ENCODE measurements at places on chromosomes 5 and 9.

DNA sequence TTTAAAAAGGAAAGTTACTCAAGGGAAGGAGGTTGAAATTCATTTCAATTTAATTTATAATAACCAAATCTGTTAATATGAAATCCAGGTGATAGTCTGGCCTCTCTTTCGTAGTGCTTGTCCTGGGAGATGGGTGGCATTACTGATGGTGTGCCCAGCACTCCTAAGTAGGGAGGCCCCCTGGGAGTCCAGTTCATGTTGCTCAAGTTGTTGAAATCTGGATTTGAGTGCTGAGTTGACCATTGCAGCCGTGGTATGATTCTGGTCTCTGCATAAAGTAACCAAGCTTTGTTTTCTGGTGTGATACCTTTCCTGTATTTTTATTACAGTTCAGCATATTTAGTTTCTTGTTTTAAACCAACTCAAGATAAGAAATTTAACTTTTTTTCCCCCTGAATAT lies 287.8 kb downstream of the FANCC start:
- no peak for ATAC-seq

DNA sequence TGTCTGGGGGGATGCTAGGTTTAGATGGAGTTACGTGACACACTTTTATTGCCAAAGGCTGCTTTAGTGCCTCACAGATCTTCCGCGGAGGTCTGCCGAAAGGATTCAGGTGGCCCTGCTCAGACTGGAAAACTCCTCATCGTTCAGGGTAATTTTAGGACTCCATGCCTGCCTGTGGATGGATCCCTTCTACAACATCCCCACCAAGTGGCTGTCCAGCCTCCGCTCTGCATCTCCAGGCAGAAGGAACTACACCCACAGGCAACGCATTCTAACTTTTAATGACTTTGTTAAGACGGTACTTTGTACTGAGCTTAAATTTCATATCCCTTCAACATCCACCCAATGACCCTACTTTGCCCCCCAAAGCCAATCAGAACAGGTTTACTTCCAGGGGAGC lies 29.4 kb downstream of the ATPSCKMT start:
- ATAC-seq, result no peak

DNA sequence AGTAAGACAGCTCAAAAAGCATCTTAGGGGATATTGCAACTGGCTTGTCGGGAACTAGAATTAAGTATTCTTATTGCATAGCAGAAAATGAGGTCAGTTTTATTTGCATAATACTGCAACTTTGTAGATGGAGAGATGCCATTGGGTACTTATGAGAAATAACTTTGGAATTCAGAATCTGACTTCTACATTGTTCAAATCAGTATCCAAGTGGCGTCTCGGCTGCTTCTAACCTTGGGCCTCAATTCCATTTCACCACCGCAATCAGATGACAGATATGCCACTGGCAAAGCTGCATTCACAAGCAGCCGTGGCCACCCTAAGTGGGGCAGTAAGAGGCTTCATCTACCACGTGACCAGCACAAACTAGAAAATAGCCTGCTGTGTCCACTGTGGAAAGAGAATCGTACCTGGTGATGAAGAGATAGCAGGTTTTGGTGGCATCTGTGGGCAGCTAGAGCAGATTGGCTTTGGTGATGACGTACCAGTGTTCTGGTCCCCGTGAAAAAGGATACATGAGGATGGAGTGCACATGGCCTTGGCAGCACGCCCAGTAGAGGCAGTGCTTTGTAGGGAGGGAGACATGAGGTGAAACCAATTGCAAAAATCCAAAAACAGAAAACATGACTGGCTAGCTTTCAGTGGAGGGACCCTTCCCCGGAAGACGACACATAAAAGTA lies 116.6 kb downstream of the KLHL3 start:
- ATAC-seq, result no peak

DNA sequence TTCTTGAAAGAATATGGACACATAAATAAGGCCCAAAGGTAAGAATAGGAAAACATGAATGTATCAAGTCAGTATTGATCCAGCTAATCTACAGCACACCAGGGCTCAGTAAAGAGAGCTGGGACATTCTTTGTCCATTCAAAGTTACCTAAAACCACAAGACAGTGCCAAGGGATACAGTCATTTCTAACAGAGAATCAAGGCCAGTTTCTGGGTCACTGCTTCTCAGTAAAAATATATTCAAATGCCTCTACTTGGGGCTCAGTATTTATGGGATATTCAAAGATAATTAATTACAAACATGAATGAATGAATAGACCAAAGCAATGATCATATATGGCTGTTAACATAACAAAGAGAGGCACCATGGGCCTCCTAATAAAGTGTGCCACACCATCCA lies 34.9 kb downstream of the MTMR12 start:
- no peak for ATAC-seq

DNA sequence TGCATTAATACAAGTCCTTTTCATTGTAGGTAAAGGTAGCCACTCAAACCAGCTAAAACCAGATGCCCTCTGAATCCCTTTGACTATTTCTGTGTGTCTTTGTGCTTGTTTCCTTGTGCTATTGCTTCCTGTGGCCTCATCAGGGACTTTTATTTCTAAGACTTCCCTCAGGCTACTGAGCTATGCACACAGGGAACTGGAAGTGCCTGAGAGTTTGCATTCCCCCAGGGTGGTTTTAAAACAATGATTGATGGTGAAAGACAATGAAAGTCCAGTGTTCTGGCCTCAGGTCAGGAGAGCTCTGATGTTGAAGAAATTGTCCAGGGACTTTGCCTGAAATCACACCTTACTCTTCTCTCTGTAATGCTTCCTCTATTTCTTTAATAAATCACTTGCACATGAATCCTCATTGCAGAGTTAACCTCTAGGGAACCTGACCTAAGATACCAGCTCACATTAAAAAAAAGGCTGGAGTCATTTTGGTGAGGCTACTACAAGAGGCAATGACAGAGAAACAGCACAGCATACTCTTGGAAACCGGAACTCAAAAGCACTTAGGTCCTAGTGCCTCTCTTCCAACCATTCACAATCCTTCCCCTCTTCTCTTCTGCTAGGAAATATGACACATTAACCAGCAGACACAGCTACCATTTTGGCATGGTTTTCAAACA lies 158.1 kb upstream of the NREP start:
- ATAC-seq, result no peak

GRCh38 chr5:149771216-149771980 lies 41.3 kb downstream of the PPARGC1B start:
- ATAC-seq, result no peak

DNA sequence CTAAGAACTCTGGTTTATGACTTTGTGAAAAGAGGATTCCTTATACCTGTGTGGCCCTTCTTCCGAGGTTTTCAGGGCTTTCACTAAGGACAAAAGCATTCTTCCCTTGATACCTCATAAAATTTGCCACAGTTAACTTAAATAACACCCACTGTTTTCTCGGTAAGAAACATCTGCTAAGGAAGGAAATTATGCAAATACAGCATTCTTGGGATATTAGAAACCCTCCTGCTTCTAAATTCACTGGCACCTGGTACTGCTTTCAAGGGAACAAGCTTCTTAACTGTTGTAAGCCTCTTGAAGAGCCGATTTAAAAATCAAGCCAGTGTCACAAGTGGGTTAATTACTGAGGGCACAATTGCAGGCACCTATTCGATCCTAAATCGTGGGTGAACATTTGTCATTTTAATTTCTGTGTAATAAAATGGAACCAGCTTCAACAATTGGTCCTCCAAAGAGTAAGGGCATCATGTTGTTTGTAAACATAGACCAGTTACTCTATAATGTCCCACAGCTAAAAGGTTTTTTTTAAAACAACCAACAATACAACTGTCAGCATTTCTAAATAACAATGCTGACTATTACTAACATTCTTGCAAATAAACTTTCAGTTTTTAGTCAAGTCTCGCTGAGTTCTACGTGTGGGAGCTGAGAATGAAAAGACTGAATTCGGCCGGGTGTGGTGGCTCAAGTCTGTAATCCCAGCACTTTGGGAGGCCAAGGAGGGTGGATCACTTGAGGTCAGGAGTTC lies 26.6 kb downstream of the AK3 start:
- ATAC-seq, result no peak

DNA sequence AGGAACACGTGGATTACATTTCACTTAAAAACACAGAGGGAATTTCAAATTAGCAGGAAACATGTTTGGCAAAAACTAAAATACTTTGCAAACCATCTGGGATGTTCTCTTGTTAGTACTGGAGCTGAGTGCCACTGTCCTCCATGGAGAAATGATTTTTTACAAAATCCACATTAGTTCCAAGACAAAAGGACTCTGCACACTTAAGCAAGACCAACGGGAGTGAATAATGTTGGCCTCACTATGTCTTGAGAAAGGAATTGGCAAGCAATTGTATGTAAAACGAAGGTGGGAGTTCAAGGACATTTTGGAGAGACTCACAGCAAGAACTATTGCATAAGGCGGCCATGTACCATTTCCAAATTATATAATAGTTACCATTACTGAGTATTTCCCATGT lies 547.5 kb downstream of the EBF1 start:
- ATAC-seq, result no peak

- no peak for ATAC-seq
These were observed 59.9 kb downstream of the TEK start for GRCh38 chr9:27168951-27169350.

DNA sequence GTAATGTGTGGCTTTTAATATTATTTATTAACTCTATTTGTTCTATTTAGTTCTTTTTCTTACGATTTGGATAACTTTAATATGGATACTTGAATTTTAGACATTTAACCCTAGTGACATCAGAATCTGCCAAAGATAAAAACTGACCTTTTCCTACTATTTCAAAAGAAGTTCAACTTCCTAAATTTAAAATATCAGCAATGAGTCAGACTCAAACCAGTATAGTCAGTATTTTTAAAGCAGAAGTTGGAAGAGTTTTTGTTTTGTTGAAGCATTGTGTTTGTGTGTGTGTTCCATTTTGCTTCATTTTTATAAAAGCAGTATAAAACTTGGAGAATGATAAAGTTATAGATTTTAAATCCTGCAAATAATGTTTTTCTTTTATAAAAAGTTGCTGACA lies 251.8 kb upstream of the RASA1 start:
- ATAC-seq, result no peak

- ATAC-seq, result no peak
These were observed 107.3 kb upstream of the SARDH start for GRCh38 chr9:133845440-133845839.

- no peak for ATAC-seq
These were observed 18.6 kb downstream of the ARPC5L start for GRCh38 chr9:124880501-124880900.

DNA sequence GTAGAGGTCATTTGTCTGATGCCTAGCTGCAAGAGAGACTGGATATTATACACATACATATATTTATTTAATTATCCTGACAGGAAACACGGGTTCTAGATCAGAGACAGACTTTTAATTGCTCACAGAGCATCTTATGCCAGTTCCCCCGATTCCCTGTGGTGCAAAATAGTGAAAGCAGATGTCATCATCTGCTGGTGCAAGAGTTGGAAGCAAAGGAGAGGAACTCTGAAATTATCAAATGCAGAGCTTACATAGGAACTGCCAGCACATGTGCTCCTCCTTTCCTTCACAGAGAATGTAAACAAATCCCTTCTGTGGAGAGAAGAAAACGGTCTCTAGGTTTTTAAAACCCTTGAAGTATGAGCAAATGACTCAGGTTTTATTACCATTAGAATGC lies 69.3 kb downstream of the DTWD2 start:
- ATAC-seq, result no peak

GRCh38 chr5:138230981-138231589 lies 18.0 kb upstream of the CDC23 start:
- no peak for ATAC-seq

DNA sequence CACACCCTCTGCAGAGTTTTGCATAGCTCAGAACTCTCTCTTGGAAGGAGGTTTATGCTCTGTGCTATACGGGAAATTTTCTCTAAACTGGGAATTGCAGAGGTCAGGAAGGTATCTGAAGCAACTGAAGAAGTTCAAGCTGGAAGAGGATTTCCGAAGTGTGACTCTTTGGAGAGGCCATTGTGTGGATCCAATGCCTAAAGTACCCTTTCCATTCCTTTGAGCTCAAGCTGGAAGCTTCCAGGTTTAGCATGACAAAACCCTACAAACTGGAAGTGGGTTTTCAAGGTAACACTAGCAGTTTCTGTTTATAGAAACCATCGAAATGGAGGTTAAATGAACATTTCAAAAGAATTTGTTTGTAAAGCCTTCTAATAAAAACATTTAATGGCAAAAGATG lies 187.1 kb downstream of the CFAP90 start:
- no peak for ATAC-seq

DNA sequence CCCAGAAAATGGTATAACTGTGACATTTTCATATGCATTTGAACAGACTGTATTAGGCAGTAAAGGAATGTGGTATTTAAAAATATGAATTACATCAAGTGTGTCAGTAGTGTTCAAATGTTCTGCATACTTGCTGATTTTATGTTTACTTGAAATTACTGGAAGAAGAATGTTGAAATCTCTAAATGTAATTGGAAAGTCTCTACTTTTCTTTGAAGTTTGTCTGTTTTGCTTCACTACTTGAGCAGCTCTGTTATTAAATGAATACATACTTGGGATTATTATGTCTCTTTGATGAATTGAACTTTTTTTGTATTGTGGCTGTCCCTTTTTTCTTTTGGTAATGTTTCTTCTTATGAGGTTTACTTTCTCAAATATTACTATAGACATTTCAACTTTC lies 205.6 kb downstream of the TAF11L14 start:
- ATAC-seq, result no peak

DNA sequence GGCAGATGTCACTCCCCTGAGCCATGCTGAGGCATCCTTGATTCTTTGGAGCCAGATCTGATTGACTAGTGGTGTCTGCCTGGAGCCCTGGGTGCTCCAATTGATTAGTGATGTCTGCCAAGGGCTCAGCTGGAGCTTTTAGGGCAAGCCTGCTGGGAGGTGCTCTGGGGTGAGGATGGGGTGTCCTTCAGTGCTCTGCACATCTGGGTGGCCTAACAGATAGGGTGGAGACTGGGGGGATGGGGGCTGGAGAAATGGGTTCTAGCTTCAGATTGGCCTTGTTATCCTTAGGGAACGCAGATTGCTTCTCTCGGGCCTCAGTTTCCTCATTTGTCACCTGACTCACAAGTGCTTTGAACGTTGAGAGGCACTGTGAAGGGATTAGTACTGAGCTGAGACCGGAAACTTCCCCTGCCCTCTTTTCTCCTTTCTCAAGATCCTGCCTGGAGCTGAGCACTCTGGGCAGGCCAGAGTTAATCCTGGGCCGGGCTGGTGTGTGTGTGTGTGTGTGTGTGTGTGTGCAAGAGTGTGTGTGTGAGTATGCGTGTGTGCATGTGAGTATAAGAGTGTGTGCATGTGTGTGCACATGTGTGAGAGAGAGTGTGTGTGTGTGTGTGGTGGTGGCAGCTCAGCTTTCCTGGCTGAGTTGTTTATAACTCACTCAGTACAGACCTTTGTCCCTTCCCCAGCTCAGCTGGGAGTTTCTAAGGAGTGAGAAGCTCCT lies 5.6 kb upstream of the IER5L start:
- ATAC-seq, result no peak

All from activated CD4-positive, CD25-positive, alpha-beta regulatory T cell treated with anti-CD3 and anti-CD28 coated beads, Interleukin-2, amount 50 U/mL, for 24 hours (primary cell).